ENCODE measurements at places on chromosomes 4 and X.

DNA sequence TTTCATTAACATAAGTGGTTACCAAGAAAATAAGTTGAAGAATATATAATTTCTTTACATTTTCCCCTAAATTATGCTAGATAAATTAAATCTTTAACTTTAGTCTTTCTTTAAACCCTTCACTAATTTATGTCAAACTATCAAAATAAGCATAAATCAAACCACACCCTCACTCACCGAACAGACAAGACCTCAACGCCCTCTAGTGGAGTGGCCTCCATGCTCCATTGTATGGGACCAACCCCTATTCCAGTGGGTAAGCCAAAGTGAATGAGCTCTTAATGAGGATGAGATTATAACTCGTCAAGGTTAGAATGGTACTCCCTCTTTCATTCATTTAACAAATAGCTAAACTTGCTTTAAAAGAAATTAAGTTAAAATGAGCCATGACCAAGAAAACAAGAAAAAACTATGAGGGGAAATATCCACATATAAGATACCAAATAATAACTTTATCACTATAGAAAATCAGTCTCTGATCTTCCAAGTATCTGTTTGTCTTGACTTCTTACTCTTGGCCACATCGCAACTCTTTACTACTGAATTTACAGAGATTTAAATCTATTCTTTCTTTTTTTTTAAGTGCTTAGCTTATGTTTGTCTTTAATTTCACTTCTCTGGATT is 15.6 kb upstream of the BBS12 start:
- peak; percentile 55 for DNase-seq

GRCh38 chr4:169361756-169362155 is 91.0 kb upstream of the SH3RF1 start:
- DNase-seq: no peak

DNA sequence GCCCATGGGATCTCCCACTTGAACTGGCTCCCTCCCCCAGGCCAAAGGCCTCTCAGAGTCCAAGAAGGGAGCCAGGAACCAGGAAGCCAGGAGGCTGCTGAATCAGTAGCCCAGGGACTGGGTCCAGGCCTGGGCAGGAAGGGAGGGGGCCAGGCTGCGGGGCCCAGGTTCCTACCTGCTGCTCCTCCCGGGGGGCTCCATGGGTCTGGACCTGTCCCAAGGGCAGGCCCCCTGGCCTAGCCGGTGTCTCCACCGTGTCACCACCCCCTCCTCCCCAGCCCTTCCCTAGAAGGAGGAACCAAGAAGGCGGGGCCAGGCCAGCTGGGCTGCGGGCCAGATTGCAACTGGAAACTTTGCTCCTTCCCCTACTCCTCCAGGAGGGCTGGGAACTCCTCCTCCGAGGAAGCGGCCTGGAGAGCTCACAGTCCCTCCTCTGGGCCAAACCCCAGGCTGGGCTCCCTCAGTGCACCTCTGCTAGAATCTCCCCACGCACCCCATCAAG is at the start of gene IQSEC2:
Gene IQSEC2, minus strand, starts transcription at position 264 of the 502 bp plus-strand sequence.
- no peak for DNase-seq

GRCh38 chr4:184953421-184953945 is 64.8 kb upstream of the HELT start:
- no peak for DNase-seq

DNA sequence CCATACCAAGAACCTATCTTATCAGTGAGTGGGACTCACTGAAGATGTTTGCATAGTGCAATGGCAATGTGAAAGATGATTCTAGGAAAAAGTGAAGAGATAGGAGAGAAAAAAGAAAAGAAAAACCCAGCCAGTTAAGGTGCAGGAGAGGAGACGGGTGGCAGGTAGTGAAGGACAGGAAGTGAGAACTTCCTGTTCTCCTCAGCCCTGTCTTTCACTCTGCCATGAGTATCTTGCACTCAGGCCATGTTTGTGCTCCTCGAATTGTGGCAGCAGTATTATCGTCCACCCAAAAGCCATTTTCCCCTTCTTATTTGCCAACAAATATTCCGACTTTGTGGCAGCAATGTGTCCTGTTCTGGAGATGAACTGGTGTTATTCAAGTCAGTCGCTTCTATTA is 8.6 kb upstream of the ENPEP start:
- no peak for DNase-seq

DNA sequence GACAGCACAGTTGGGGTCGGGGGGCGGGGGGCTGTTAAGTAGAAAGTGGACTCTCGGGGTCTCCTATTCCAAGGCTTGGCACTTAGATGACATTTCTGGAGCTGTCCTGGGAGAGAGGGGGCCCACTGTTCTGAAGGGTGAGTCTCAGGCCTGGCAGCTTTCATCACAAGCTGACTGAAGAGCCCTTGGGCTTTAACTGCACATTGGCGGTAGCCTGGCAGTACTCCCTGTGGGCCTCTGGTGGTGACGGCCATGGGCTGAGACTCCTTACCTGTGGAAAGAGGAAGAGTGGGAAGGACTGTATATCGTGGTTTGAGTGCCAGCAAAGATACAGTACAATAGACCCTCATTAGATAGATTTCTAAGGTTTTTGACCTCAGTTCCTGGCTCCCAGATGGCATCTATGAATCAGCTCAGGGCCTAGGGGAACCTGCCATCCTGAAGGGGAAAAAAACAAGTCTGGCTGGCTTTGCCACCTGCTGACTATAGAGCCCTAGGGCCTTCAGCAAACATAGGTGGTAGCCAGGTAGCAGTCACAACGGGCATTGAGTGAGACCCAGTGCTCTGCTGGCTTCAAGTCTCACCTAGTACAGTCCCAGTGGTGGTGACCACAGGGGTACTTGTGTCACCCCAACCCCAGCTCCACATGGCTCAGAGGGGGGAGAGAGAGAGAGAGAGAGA is 87.9 kb downstream of the ANKRD17 start:
- no peak for DNase-seq

DNA sequence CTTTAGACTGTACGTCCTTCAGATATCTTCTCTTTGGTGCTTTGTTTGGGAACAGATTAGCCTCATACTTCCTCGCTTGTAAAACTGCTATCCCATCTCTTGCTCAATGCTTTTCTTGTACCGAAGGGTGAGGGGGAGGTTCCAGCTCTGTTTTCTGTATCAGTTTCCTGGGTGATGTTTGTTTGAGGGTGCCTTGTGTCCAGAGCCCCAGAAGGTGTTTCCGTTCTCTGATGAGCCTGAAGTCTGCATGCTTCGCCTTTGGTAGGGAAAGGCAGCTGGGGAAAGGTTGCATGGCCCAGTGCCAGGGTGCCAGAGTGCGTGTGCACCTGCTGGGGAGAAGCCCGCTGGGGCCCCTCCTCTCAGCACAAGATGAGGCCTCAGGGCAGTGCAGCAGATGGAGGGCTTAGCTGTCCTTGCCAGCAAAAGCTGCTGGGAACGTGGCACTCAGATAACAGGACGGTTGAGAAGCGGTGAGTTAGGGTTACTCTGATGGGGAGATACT is 73.7 kb downstream of the TBL1X start:
- no peak for DNase-seq

DNA sequence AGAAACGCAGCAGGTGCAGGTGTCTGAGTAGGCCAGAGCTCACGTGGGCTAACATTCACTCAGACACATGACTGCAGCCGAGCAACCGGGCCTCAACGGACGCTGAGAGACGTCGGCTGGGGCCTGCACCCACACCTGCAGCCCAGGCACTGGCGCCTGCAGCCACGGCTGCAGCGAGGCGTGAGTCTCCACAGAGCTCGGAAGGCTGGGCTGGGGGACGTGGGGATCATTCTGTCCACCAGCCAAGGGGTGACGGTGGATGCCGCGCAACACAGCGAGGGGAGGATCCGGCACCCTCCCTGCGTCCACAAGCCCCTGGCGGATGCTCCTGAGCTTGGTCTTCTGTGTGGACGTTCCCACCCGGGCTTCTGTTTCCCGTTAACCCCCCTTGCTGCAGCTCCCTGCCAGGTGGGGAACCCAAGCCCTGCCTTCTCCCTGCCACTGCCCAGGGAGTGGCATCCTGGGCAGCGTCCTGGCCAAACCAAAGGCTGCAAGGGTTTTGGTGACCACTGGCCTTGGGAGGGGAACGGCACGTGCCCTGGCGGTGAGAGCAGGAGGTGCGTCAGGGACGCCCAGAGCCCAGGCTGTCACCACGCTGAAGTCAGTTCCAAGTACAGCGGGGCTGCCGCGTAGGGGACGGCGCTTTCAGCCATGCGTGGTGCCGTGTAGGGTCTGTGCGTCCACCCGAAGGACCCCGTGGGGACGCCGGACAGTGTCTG is 16.3 kb downstream of the PPP2R3B start:
- no peak for DNase-seq

- DNase-seq: no peak
Measured at GRCh38 chr4:4358093-4358854, 28.6 kb upstream of the NSG1 start.

DNA sequence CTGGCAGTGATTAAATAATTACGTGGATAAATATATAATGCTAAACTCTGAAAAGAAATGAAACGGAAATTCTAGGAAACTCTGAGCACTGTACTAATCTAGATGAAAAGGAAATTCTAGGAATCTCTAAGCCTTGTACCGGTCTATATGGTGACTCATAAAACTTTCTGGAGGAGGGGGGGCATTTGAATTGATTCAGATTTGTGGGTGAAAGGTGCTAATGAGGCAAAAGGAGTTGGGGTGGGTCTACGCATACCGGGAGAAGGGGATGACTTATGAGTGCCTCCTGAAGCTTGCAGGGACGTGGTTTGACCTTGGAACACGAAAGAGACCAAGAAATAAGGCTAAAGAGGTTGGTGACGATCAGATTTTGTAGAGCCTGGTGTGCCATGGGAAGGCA is 151.7 kb upstream of the CASK start:
- DNase-seq: no peak

DNA sequence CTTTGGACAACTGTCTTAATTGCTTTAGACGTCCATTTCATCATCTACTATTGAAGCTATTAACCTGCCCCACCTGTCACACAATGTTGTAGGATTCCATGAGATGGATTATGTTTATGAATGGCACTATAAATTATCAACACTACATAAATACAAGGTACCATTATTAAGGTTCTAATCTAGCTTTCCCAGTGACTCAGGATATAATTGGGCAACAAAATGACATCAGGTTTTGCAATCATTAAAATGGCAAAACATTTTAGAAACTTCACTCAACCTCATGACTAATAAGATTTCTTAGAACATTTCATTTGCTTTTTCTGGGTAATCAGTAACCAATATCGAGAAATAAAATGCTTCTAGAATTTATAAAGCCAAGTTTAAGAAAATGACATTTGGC is 9.2 kb downstream of the HOPX start:
- no peak for DNase-seq

DNA sequence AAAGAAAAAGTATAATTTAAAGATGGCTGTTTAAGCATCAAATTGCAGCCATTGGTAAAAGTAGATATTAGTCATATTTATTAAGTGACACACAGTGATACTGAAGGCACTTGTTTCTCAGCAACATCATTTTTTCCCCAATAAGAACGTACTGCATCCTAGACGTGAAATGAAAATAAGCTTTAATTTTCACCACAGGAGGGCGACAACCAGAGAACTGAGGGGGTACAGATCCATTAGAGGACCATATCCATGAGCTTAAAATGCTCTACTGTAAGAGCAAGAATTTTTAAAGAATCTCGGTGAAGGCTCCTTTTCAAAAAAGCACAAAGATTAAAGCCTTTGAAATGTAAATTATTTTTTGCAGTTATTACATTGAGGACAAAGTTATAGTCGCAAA is 33.4 kb downstream of the FRG1 start:
- no peak for DNase-seq

- no peak for DNase-seq
Measured at GRCh38 chrX:5916945-5917344, 311.7 kb downstream of the NLGN4X start.

GRCh38 chr4:126465341-126465740 is 1150.6 kb downstream of the FAT4 start:
- no peak for DNase-seq

DNA sequence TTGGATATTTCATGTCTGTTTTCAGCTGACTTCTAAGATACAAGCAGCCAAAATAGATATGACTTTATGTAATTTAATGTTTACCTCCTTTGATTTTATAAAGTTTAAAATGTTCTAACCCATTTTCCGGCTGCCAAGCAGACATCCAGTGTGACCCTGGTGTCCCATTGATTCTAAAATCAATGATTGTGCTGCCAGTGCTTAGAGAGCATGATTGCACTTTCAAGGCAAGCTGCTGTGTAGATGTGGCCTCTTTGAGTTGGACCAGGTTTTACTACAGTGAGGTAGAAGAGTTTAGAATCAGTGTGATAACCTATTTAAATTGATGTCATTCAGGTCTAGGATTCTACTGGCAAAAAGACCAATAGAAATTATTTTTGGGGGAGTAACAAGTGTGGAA is 730.9 kb downstream of the STPG2 start:
- no peak for DNase-seq

DNA sequence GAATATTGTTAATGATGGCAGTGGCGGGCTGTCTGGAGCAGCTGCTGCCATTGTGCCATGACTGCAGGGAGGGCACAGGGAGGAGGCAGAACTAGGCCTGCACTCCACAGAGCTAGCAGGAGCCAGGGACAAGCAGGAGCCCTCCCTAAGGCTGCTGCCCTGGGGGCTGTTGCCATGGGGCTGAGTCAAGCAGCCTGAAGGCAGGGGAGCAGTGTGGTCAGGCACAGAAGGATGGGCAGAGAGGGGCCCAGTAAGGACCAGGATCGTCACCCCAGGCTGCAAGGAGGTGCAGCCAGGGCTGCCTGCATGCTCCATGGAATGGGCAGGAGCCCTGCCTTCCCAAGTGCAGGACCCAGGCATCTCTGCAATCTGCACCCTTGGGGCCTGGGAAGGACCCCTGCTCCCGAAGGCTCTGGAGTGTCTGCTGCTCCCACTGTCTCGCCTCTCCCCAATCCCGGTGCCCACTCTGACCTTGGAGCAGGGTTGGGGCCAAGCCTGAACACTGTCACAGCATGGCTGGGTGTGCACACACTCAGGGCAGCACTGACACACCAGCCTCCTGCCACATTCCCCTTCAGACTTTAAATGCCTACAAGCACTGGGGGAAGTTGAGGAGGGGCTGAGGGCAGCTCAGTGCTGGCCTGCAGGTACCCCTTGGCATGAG is 98.3 kb upstream of the GALNTL6 start:
- no peak for DNase-seq

DNA sequence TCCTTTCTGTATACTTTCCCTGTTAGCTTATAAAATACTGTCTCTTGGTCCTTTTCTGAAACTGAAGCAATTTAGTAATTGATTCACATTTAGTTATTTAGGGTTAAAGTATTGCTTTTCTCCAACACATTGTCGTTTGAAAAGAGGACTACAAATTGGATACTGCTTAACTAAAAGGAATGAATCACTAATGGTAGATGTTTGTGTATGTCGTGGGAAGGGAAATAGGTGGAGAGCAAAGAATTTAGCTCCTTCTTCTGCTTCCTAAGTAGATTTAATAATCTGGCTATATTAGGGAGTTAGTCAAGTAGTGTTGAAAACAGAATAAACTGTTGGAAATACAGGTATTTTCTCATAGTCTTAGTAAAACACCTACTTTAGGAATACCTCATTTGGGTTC is 27.9 kb downstream of the SLAIN2 start:
- no peak for DNase-seq

GRCh38 chr4:176261481-176261880 is 7.5 kb downstream of the ASB5 start:
- no peak for DNase-seq

- no peak for DNase-seq
Measured at GRCh38 chrX:153600032-153600373, 1.1 kb upstream of the CCNQ start.

- no peak for DNase-seq
Measured at GRCh38 chr4:113502476-113502875, 259.1 kb downstream of the CAMK2D start.

- no peak for DNase-seq
Measured at GRCh38 chrX:107029752-107030151, 29.7 kb upstream of the MORC4 start.
